Urinary bladder (tissue), 4 donors: ENCODE measurements at places on chromosomes 2 and 18.

- no peak for DNase-seq
These were observed 138.8 kb downstream of the BCL11A start for GRCh38 chr2:60414495-60415138.

- no peak for DNase-seq
These were observed 226.9 kb upstream of the THSD7B start for GRCh38 chr2:136538489-136538888.

DNA sequence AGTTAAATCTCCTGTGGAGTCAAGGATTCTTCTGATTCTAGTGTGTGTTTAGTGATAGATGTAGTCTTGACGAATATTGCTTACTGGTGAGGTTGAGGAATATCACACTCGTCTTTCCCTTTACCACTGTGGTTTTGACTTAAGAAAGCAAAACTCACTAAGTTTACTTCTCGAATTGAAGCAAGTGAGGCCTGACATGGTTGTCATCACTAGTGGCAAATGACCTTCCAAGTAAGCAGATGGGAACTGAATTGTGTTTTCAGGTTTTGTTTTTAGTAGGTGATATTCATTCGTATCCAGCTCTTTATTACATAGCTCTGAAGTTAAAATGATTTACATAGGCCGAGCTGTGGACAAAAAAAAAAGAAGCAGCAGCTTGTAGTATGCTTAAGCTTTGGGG is 20.6 kb upstream of the DSG4 start:
- DNase-seq = no peak

- no peak for DNase-seq
These were observed 15.6 kb upstream of the MAP3K20 start for GRCh38 chr2:173059971-173060461.

- no peak for DNase-seq
These were observed 1.9 kb upstream of the IL1R2 start for GRCh38 chr2:101989740-101990460.

DNA sequence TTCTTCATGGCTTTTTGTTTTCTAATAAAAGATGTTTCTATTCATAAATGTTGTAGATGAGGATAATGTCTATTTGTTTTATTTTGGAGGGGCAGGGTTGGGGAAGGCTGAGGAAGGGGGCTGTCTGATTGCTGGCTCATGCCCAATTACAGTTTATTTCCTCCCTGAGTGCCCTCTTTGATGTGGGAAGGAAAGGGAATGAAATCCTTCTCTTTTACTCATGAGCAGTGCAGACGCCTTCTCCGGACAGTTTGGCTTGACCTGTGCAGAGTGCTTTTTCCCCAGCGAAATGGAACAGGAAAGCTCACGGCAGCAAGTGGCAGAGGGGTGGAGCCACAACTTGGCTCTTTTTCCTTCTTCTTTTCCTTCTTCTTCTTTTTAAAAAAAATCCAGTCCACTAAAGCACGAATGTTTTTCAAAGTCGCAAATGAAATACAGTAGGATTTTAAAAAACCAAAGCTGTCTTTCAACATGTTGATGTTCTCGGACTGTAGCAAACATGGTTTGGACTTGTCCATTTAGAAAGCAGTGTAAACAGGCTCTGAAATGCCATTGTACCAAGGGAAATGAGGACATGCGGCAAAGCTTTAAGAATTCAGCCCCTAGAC is 34.5 kb downstream of the RAB31 start:
- no peak for DNase-seq

DNA sequence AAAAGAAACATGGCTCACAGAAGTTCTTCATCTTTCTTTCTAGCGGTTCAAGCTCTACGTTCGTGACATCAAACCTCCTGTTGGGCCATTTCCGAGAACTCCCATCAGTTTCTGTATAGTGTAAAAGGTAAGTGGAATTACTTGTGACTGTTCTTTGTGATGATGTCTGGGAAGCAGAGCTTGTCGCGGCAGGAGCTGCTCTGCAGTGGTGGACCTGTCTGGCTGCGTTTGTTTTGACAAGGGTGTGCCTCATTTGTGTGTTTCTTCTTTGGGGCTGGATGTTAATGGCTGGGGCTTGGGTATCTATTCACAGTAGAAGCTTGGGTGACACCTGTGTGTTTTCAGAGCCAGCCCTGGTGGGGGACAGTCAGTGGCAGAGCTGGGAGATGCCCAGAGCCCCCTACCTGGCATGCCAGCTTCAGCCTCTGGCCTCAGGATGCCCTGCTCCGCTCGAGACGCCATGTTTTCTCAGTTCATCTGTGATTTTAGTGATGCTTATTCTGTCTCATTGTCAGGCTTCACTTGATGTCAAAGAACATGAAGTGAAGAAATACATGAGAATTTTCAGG is 59.6 kb downstream of the LDLRAD4 start:
- DNase-seq = no peak

- no peak for DNase-seq
These were observed 537.1 kb upstream of the NXPH2 start for GRCh38 chr2:139317259-139317658.

DNA sequence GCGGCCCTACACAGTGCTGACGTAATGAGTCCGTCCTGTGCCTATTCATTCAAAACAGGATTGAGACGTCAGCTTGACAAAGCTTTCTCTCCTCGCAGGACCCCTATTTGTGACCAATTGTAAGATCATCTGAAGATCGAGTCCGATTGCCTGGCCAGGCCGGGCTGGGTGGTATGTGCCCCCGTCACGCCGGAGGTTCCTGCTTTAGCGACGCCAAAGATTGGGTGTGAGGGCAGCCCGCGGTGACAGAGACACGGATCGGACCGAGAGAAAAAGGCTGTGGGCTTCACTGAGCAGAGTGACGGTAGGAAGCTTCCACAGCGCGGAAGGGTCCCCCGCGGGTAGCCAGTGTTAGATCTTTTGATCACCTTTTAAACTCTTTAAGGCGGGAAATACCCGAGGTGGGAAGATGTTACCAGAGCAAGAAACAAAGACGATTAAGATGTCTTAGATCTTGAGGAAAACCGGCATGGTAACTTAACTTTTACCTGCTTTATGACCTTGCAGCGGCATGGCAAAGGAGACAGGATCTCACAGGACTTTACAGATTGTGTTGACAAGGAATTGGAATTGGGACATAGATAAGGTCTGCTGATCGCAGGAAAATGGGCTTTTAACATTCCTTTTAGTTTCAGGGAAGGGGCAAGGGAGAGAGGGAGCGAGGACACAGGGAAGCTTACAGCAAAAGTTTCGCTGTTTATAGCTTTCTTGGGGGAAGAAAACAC is 220.0 kb downstream of the METTL4 start:
- no peak for DNase-seq

- no peak for DNase-seq
These were observed 37.2 kb upstream of the APCDD1 start for GRCh38 chr18:10417191-10417590.

- no peak for DNase-seq
These were observed 47.9 kb downstream of the KIF5C start for GRCh38 chr2:148922776-148923475.

- DNase-seq = no peak
These were observed 7.2 kb downstream of the PECR start for GRCh38 chr2:216074380-216074779.

DNA sequence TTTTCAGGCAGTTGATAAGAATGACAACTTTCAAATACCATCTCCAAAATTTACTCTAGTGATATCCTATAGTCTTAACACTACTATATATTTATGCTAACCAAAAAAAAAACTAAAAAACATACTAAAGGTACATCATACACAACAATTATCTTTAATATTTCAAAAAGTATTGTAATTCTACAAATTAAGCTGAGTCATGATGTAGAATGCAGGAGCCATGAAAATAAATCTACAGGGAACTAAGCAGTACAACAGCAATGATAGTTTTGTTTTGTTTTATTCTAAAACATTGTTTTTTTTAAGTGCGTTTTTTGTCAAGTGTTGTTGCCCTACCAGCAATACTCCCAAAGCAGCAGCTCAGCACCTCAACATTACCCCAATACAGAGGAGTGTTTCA is 314.3 kb downstream of the FSIP2 start:
- DNase-seq = no peak

- DNase-seq = no peak
These were observed 432.3 kb downstream of the PID1 start for GRCh38 chr2:228838819-228839218.

- no peak for DNase-seq
These were observed 179.7 kb downstream of the EVA1A start for GRCh38 chr2:75381032-75381431.

GRCh38 chr18:73366713-73367112 is 498.9 kb upstream of the NETO1 start:
- DNase-seq = no peak

GRCh38 chr2:170141865-170142264 is 36.1 kb upstream of the MYO3B start:
- DNase-seq = no peak

DNA sequence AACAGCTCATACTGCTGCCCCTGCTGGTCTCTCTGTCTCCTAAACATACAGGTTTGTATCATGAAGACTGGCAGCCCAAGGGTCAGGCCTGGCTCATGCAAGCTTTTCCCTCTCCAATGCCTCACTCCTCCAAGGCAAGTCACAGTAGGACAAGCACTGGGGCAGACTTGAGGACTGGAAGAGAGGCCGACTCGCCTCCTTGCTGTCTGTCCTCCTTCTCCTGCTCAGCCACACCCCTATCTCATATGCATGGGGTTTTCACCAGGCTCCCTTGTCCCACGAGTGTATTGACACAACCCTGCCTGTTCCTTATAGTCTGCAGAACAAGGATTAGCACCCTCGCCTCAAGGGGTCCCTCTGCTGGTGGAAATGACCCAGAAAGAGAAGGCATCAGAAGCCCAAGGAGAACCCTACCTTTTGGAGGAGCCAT is 223.7 kb downstream of the SOX11 start:
- DNase-seq = no peak

- no peak for DNase-seq
These were observed 200.5 kb downstream of the HRH4 start for GRCh38 chr18:24660956-24661355.

DNA sequence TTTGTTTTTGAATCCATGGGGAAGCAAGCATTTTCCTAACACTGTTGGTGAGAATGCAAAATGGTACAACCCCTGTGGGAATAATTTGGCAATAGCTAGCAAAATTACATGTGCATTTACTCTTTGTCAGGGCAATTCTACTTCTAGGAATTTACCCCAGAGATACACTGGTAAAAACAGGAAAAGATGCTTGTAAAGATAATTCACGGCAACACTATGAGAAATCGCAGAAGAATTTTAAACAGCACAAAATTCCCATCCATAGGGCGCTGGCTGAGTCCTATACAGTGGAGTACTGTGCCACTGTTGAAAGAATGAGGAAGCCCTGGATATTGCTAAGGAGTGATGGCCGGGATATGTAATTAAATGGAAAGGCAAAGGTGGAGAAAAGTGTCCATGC is 75.8 kb downstream of the DGKD start:
- peak; percentile 20 for DNase-seq

- DNase-seq = no peak
These were observed 37.6 kb downstream of the SDC1 start for GRCh38 chr2:20187331-20187730.

GRCh38 chr18:36504928-36505327 is 207.4 kb downstream of the FHOD3 start:
- DNase-seq = no peak

- DNase-seq = no peak
These were observed 238.3 kb downstream of the SLC8A1 start for GRCh38 chr2:40213619-40214018.

- peak; percentile 59 for DNase-seq
These were observed 153.0 kb downstream of the ZFP36L2 start for GRCh38 chr2:43073401-43073825.

DNA sequence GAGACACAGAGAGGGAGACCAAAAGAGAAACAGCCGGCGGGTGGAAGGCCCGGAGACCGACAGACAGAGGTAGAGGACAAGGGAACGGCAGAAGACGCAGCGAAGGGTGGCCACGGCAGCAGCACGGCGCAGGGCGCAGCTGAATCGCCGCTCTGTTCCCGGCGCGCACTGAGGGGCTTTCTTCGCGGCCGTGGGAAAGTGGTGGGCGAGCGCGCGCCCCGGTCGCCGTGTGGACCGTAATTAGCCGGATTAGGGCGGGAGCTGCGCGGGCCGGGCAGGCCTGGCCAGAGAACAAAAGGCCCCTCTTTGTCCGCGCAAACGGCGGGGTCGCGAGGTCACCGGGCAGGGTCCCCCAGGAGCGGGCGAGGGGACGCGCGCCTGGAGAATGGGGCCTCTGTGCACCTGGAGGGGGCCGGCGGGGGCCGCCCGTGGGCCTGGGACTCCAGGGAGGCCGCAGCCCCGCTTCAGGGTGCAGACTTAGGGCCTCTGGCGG is 158.3 kb downstream of the ZFP36L2 start:
- no peak for DNase-seq

GRCh38 chr18:37299471-37300304 is 265.9 kb downstream of the CELF4 start:
- peak; percentile 98 for DNase-seq

GRCh38 chr2:86521922-86522321 is 41.3 kb downstream of the CHMP3 start:
- no peak for DNase-seq

DNA sequence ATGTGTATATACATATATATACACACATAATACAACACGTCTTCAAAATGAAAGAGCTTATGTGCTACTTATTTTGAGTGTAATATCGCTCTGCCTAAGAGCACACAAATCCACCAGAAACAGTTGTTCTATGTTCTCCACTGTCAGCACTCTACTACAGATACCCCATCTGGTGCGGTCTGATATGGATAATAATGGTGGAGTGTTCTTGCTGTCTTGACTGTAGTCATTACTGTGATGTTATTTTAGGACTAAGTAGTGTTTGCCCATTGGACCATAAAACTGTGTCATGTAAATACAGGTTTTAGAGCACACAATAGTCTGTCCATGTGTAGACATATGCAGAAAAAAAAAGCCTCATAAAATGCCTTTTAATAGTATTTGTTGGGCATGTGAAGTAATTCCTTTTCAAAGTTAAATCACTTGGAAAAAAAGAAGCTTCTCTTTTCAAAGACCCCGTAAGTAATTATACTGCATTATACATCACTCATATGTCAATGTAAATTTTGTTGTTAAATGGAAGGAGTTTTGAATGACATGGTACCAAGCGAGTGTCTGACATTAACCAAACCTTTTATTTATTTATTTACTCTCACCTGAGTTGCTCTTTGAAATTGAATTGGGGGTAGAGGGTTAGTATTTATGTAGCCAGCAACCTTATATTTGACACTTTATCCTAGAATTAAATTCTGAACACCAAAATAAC is 1249.2 kb upstream of the ZEB2 start:
- no peak for DNase-seq

DNA sequence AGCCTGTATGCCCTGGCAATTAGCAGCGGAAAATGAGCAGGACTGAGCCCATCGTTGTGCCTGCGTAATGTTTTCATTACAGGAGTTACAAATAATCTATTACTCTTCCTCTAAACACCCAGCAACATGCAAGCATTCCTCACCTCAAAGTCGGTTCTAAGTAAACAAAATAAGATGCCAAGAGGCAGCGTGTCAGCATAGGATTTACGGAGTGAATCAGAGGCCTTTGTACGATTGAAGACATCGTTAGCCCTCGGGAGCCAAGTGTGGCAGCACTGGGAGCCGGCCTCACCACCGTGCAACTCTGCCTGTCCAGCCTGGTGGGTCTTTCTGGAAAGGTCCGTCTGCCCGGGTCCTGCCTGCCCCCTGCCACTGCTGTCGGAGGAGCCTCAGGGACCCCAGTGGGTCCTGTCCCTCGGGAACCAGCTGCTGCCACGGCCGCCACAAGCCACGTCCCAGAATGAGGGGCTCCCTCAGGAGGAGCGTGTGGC is 80.1 kb upstream of the CTDP1 start:
- DNase-seq = no peak
